HFF-Myc (cell line): ENCODE measurements at places on chromosomes 3 and 15.
A peak's percentile ranks its signal among the peaks of the same experiment; 100 is the strongest.

DNA sequence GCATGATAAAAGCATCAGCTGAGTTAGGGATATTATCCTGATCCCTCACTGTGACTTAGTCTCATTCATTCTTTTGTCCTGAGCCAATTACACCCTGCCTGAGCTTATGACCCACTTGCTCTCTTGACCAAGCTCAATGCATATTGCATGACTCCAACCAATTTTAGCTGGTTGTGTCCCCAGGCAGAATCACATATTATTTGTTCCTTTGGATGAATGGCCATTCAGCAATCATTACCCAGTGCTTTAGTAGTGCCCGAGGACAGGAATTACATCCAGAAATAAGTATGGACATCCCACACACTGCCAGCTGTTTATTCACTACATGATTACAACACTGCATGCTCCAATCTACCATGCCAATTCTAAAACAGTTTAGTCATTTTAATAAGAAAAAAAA is 322.5 kb downstream of the ZBBX start:
- no peak for DNase-seq

DNA sequence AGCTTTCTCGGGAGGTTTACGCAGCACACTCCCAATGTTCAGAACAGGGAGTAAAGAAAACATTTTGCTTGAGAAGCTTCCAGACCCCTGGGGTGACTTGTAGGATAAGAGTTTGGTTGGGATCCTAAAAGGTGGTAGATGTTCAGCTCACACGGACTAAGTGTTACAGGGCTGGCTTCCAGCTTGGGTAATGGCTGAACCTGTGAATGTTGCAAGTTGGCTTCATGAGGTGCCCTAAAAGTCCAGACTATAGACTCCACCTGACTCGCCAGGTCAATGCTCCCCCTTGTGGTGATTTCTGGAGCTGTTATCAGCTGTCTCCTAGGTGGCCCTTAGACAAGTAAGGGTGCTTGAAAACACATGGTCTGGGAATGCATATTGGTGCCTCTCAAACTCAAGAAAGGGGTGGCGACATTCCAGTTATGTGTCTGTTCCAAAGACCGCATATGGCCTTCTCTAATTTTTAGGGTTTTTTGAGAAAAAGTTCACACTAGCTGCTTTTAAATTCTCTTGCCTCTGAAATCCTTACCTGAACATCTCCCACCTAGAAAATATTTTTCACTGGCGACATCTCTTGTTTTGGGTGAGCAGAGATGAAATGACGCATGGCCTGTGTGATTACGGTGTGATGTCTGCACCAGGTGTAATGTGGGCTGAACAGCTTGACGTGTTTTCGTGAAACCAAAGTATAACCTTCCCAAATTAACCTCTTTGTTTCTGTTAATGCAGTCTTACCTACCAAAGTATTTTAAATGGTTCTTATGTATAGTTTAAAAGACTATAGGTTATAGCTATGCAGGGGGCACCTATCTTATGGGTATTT is 175.7 kb upstream of the KBTBD8 start:
- DNase-seq: peak; percentile 46

- no peak for DNase-seq
Observed at GRCh38 chr3:102143536-102143935, 291.3 kb upstream of the ZPLD1 start.

DNA sequence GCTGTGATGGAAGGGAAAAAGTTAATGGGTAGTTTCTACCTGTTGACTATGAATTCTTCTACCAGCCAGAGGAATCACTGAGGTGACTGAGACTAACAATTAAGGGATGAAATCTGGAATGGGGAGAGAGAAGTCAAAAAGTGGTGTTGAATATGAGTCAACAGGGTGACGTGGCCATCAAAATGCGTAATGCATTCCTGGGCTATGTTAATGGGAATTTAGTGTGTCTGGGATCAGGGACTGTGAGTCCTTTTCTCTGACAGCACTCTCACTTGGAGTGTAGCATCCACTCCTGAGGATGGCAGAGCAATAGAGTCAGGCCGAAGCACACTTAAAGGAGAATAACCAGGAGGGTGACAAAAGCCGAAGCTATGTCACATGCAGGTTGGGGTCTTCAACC is 60.4 kb downstream of the MESD start:
- DNase-seq: peak; percentile 19

DNA sequence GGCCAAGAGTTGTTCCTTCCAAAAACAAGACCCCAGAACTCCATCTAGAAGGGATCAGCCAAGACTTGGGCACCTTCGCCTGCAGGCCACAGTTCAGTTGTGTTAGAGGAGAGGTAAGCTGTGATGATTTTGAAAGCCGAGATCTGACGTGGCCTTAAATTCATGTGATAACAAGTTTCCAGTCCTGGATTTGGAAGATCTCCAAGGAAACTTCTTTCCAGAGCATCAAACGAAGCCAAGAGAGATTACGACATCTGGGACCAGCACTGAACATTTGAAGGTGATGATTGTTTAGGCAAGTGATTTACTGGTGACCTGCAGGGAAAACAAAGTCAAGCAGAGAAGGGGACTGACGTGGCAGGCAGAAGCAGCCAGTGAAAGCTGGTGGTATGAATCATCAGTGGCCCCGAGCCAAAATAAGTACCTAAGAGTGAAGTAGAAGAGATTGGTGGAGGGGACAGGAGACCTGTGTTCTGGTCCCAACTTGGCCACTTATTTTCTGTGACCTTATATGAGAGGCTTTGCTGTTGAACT is 339.0 kb upstream of the PROK2 start:
- peak; percentile 46 for DNase-seq

- DNase-seq: no peak
Observed at GRCh38 chr15:62071711-62072308, 5.0 kb downstream of the C2CD4A start.

GRCh38 chr3:100782906-100783305 is 73.6 kb downstream of the TFG start:
- no peak for DNase-seq

GRCh38 chr3:115937054-115937453 is 313.7 kb downstream of the GAP43 start:
- DNase-seq: no peak
